AML-193 (cell line): ENCODE measurements at places on chromosomes 16 and 17.
A peak's percentile ranks its signal among the peaks of the same experiment; 100 is the strongest.

DNA sequence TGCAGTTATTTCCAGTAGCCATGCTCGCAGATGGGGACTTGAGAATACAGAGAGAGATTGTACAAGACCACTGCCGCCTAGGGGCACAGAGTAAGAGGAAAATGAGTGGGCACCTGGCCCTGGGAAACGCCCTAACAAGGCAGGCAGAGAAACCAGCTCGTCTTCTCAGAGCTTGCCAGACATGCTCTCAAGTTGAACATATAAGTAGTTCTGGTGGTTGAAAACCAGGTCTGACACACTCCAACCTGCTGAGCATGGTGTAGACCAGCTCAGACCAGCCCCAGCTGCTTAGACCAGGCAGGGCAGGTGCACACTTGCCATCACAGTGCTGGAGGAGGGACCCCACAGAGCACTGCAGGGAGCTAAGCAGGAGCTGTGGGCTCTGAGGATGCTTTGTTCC is 250.5 kb downstream of the CPPED1 start:
- no peak for DNase-seq

DNA sequence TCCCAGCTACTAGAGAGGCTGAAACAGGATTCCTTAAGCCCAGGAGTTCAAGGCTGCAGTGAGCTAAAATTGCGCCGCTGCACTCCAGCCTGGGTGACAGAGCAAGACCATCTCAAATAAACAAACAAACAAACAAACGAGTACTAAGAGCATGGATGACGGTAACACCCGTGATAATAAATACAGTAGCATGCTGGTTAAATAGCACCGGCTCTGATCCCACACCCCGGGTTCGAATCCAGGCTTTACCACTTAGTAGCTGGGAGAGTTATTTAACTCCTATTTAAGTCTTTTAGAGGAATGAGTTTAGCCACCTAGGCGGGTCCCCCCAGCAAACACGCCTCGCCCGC is 301 bp upstream of the METTL22 start:
- DNase-seq: no peak

DNA sequence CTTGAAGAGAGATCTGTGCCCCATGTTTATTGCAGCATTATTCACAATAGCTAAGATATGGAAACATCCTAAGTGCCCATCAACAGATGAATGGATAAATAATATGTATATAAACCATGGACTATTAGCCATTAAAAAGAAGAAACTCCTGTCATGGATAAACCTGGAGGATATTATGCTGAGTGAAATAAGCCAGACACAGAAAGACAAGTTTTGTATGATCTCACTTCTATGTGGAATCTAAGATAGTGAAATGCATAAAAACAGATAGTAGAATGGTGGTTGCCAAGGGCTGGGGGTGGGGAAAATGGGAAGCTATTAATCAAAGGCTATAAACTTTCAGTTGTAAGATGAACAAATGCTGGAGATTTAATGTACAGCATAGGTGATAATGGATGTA is 19.9 kb upstream of the HEATR6 start:
- no peak for DNase-seq

- no peak for DNase-seq
These were observed 74.7 kb upstream of the NKD1 start for GRCh38 chr16:50473356-50473945.

DNA sequence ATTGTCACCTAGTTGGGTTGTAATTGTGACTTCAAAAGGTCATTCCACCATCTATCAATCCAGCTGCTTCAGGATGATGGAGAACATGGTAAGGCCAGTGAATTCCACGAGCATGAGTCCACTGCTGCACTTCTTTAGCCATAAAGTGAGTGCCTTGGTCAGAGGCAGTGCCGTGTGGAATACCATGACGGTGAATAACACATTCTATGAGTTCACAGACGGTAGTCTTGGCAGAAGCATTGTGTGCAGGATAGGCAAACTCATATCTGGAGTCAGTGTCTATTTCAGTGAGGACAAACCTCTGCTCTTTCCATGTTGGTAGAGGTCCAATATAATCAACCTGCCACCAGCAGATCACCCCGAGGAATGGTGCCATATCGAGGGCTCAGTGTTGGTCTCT is 650.9 kb downstream of the KCNJ2 start:
- DNase-seq: no peak

- peak; percentile 41 for DNase-seq
These were observed 88.2 kb upstream of the FA2H start for GRCh38 chr16:74862743-74863244.

GRCh38 chr17:70138291-70138865 is 31.0 kb upstream of the KCNJ2 start:
- no peak for DNase-seq

- DNase-seq: no peak
These were observed 75.0 kb upstream of the ADAMTS18 start for GRCh38 chr16:77509796-77510195.

- no peak for DNase-seq
These were observed 5.9 kb downstream of the CHMP6 start for GRCh38 chr17:80997424-80998117.

DNA sequence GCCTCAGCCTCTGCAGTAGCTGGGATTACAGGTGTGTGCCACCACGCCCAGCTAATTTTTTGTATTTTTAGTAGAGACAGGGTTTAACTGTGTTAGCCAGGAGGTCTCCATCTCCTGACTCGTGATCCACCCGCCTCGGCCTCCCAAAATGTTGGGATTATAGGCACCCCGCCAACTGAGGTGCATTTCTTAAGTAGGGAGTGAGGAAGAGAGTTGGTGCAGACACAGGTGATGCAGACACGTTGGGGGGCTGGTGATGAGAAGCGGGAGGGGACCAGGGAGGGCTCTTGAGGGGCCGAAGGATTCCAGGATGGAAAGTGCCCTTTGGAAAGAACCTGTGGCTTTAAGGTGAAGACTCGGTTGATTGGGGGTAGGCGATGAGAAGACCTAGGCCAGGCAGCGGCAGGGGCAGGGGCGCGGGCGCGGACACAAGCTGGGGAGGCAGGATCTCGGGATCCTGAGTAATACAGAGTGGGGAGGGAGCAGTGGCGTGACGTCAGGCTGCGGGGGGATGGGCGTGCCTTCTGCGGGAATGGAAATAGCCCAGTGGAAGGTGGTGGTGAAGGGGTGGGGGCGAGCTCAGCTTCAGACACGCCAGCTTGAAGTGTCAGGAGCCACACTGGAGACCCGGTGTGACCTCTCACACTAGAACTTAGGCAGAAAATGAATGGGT is 2.5 kb upstream of the ATP6V0C start:
- no peak for DNase-seq

- DNase-seq: no peak
These were observed 57.9 kb downstream of the AKAP1 start for GRCh38 chr17:57142925-57143324.

GRCh38 chr17:82193520-82194220 is 19.0 kb downstream of the CCDC57 start:
- DNase-seq: peak; percentile 52

DNA sequence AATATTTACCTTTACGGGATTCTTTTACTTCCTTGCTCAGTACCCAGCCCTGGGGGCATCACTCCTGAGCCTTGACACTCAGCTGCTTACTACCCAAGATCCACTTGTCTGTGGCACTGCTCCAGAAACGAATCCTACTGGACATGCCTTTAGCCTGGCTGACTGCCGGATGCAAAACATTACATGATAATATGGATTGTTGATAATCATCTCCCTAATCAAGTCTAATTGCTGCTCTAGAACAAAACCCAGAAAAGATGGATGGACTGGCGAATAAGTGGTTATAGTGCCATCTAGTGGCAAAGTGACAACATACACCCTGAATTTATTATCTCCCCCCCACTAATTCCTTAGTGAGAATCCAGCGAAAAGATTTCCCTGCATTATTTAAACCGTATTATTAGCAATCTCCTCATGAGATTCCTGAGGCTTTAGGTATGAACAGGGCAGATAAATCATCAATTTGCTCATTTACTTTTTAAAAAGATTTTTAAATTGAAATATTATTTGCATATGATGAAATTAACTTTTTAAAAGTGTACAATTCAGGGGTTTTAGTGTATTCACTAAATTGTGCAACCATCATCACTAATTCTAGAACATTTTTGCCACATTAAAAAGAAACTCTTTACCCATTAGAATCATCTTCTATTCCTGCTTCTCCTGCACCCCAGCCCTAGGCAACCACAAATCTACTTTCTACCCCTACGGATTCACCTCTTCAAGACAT is 61.6 kb downstream of the RGS9 start:
- peak; percentile 78 for DNase-seq

DNA sequence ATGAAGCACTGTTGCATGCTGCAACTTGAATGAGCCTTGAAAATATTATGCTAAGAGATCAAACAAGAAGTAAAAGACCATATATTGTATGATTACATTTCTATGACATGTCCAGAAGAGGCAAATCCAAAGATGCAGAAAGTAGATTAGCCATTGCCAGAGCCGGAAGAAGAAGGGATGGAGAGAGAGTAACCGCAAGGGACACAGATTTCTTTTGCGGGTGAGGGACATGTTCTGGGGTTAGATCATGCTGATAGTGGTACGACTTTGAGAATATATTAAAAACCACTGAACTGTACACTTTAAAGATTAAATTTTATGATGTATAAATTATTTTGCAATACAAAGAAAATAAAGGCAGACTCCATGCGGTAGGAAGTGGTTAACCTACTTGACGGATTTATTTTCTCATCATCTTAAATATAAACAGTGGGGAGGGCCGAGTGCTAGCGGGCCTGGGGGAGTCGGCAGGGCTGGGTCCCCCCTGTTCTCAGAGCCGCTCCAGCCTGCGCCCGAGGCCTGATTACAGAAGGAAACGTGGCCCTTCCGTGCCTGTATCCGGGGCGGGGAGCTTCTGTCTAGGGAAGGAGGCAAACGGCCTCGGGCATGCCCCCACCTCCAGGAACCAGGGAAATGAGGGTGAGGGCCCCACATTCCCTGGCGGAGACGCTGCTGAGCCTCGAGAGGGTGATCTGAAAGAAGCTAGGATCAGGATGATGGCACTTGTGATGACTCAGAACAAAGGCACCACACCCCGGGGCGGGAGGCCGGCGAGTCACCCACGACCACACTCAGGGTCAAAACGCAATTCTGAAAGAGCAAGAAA is 48.0 kb downstream of the SHCBP1 start:
- DNase-seq: no peak

- no peak for DNase-seq
These were observed 30.9 kb downstream of the IFT140 start for GRCh38 chr16:1580956-1581355.

GRCh38 chr17:7237266-7237760 is 1.9 kb downstream of the PHF23 start:
- no peak for DNase-seq

DNA sequence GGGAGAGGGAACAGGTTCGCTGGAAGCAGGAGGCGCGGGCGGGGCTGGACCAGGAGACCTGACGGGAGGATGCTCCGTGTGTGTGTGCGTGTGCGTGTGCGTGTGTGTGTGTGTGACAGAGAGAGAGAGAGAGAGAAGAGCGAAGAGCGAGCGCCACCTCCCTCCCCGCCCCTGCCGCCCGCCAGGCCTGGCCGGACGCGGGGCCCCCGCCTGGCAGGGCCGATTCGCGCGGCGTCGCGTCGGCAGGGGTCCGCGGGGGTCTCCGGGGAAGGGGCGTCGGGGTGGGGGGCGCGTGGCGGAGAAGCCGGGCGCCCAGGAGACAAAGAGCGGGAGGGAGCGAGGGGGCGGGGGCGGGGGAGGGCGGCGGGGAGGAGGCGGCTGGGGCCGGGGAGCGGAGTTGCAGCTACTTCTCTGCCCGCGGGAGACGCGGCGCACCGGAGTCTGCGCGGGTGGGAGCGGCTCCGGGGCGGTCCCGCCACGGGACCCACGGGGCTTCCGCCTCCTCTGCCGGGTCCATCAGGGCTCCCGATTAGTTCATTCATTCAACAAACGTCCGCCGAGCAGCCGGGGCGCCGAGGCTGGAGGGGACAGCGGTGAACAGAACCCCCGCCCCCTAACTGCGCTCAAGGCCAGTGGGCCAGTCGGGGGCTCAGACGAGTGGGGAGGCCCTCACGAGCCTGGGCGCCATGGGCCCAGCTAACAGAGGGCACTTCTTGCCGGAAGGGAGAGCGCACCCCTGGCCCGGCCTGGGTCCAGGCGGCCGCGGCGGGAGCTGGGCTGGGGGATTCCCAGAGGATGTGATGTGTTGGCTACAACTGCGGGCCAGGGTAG is at the start of gene SAMD14:
Gene SAMD14, minus strand, starts transcription at position 433 of the 831 bp plus-strand sequence. CDS start 5,201 bp downstream, outside the sequence.
- DNase-seq: no peak

- no peak for DNase-seq
These were observed 9.0 kb upstream of the GGA2 start for GRCh38 chr16:23519282-23519681.

GRCh38 chr17:15436473-15437302 is 30.7 kb downstream of the CDRT4 start:
- DNase-seq: no peak

DNA sequence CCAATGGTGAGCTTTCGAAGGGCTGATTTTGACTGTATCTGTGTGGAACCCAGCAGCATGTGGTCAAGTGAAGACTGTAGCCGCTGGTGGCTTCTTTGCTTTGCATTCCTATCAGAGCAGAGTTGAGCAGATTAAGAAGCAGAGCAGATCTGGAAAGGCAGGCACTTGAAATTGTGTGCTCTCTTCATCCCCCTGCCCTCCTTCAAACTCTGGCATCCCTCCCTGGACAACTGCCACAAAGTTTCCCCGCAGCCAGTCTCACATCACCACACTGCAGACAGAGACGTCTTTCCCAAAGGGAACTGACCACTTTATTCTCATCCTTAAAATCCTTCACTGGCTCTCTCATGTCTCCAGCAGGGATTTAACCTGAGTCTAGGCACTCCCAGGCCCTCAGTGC is 237.1 kb upstream of the DYNLRB2 start:
- DNase-seq: no peak

DNA sequence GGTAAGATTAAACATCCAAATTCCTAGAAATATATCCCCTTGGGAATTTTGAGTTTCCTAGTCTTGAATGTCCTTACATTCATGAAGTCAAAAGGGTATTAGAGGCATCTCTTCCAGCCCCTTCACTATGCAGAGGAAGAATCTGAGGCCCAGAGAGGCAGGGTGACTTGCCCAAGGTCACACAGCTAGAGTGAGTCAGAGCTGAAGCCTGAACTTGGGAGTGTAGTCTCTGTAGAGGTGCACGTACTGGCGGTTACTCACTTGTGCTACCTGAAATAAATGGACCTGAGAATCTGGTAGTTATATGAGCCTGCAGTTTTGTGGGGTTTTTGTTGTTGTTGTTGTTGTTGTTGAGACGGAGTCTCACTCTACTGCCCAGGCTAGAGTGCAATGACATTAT is 164.0 kb downstream of the XYLT1 start:
- no peak for DNase-seq

GRCh38 chr17:58316260-58316960 is 12.2 kb downstream of the TSPOAP1 start:
- no peak for DNase-seq

GRCh38 chr17:34412965-34413441 is 50.0 kb upstream of the CCL1 start:
- DNase-seq: no peak

GRCh38 chr16:85221771-85222154 is 109.5 kb upstream of the CIBAR2 start:
- no peak for DNase-seq

- DNase-seq: no peak
These were observed 10.2 kb upstream of the DEF8 start for GRCh38 chr16:89938175-89938885.

- DNase-seq: no peak
These were observed 11.5 kb downstream of the LITAF start for GRCh38 chr16:11575223-11575589.
